Suppressor macrophage treated with lipopolysaccharide for 4 hours (primary cell): ENCODE measurements at places on chromosomes 13 and 19.

DNA sequence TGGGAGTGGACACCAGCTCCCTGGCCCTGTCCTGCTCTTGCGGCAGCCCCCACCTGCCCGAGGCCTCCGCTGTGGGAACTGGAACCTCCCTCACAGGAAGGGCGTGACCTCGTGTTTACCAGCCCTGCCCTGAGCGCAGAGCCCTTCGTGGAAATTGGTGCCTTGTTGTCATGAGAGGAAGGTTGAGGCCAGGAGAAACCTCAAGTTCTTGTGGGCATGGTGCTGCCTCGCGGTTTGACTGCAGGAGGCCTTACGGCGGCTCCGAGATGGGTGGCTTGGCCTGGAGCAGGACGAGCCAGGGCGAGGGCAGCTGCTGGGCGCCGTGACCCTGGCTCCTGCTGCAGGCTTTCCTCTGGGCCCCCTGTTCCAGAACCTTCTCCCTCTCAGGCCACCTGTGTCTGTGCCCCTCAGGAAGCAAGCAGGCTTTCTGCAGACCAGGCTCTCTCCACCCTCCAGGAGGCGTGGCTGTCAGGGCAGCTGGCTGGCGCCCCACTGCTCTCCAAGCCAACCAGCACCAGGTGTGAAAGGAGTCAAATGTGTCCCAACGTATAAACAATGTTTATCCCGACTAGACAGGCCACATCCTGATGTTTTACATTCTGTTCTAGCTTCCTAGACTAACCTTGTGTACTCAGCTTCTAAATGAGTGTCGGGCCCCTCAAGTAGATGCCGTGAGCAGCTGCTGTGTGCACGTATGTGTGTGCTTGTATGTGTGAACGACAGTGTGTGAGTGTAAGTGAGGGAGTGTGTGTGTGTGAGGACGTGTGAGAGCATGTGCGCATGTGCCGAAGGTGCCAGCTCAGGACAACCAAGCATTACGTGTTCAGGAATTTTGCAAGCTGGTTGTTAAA, 10.4 kb upstream of the RASA3 start:
- DNase-seq = peak; percentile 26

DNA sequence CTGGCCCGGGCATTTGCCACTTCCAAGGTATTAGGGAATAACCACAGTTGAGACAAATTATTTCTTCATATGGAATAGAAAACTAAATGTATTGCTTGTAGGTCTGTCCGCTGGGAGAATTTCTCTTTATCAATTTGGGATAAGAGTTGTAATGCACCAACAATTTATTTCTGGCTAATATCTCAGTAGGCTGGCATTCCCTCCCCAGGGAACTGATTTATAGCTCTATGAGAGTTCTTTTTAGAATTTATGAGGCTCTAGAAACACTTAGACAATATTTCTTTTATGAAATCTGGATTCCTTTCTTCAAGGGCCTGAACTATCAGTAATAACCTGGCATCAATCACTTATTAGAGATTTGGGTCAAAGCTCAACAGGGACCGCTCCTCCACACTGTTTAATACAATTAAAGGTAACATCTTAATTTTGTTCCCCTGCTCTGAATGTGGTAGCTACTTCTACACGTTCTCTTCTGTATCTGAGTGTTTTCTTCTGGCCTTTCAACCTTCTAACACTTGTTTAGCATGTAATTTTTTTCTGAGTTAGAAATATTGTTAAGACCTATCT, 857.4 kb upstream of the PRR20A start:
- DNase-seq = no peak

DNA sequence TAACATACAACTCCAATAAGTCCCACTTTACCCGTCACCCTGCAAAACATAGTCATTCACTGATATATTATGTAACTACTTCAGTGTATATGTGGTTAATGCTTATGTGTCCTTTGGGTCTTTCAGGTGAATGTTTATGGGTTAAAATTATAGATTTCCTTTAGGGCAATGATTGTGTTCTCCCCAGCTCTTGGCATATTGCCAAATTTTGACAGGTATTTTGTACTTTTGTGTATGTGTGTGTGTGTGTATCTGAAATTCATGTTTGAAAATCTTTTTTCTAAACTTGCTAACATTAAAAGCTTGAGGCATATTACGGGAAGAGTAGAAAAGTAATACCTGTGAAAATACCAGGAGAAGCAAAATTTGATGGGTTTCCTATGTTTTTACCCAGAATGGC, 8.2 kb downstream of the CDK8 start:
- DNase-seq = no peak

GRCh38 chr13:47166336-47166735, 269.5 kb upstream of the HTR2A start:
- DNase-seq = no peak

- no peak for DNase-seq
Observed at GRCh38 chr19:5515737-5516136, 52.0 kb downstream of the TINCR start.

GRCh38 chr13:46994492-46994891, 97.6 kb upstream of the HTR2A start:
- DNase-seq = no peak

DNA sequence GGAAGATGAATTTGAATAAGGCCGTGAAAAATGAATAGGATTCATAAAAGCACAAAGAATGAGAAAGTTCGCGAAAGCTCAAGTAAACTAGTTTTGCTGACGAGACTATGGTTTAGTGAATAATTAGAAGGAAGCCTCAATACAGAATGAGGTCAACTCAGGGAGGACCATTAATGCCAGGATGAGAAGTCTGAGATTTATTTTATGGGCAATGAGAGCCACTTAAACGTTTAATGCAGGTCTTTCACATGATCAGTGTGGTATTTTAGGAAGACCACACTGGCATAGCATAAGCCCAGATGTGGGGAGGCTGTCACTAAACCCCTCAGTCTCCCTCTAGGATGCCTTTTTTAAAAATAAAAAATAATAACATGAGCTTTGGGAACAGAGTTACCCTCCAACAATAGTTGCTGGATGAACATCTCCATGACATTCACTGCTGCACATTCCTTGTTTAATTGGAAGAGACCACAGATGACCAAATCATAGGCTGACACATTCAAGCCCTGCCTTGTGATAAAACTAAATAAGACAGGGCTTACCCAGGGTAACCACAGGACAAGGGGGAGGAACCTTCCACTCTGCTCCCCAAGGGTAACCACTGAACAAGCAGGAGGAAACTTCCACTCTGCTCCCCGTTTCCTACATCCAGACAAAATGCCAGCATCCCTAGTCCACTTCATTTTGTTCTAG, 43.6 kb upstream of the LSM14A start:
- DNase-seq = no peak

DNA sequence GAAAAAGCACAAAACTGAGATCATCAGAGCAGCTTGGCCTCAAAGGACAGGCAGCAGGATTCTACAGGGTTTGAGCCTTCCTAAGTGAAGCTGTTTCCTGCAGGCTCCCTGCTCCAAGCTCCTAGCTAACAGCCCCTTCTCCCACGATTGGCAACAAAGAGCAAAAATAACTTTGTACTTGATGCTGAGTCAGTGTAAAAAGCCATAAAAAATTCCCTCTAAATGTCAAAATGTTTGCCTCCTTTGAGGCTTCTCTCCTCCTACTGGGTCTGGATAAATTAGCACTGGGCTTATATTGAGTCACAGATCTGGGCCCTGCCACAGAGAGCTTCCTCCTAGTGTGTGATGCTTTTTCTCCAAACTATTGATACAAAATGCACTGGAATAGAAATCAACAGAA, 153.3 kb downstream of the TNFRSF19 start:
- DNase-seq = no peak

GRCh38 chr13:86269511-86269910, 470.3 kb upstream of the SLITRK6 start:
- DNase-seq = no peak

- no peak for DNase-seq
Observed at GRCh38 chr13:94030415-94031119, 448.9 kb downstream of the DCT start.

DNA sequence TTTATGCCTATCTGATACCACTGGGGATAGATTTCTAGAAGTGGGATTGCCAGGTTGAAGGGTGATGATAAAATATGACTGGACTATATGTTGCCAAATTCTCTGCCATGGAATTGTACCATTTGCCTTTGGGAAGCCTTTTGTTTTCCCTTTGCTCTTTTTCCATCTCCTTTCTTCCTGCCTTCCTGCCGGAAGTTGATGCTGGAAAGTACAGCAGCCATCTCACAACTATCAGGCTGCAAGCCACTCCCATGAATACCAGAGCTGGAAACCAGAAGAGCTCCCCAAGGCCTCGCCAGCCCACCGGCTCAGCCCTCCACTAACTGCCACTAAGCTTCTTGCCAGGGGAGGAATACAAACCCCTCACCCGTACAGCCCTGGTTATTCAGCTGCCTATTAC, 29.7 kb downstream of the ZIC5 start:
- DNase-seq = no peak

DNA sequence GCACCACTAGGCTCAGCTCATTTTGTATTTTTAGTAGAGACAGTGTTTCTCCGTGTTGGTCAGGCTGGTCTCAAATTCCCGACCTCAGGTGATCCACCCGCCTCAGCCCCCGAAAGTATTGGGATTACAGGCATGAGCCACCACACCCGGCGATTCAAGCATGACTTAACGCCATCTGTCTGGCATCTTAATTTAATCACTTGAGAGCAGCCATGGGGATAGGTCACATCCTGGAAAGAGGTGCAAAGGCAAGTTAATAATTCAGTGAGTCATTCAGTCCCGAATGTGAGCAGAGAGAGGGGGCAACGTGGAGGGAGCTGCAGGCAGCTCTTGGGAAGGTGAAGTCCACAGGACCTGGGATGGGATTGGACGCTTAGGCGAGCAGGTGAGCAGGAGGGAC, 31.7 kb upstream of the USP29 start:
- DNase-seq = no peak

DNA sequence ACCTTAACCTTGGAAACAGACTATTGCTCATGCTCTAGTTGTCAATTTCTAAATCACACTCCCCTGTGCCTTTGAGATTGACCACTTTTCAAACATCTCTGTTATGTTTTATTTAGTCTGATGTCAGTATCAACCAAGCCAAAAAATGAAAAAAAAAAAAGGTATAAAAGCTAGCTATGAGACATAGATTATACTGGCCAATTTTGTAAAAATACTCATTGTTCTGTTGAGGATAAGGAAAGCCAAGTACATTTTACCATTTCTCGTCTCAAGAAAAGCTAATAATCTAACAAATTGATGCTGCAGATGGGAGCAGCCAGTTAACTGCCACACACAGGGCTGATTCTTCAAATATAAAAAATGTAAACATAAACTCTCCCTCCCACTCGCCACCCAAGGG, 572.6 kb upstream of the KLF12 start:
- no peak for DNase-seq

GRCh38 chr19:29843180-29844051, 31.6 kb downstream of the CCNE1 start:
- DNase-seq = peak; percentile 35

- DNase-seq = no peak
Observed at GRCh38 chr13:109645831-109646230, 140.6 kb downstream of the IRS2 start.

DNA sequence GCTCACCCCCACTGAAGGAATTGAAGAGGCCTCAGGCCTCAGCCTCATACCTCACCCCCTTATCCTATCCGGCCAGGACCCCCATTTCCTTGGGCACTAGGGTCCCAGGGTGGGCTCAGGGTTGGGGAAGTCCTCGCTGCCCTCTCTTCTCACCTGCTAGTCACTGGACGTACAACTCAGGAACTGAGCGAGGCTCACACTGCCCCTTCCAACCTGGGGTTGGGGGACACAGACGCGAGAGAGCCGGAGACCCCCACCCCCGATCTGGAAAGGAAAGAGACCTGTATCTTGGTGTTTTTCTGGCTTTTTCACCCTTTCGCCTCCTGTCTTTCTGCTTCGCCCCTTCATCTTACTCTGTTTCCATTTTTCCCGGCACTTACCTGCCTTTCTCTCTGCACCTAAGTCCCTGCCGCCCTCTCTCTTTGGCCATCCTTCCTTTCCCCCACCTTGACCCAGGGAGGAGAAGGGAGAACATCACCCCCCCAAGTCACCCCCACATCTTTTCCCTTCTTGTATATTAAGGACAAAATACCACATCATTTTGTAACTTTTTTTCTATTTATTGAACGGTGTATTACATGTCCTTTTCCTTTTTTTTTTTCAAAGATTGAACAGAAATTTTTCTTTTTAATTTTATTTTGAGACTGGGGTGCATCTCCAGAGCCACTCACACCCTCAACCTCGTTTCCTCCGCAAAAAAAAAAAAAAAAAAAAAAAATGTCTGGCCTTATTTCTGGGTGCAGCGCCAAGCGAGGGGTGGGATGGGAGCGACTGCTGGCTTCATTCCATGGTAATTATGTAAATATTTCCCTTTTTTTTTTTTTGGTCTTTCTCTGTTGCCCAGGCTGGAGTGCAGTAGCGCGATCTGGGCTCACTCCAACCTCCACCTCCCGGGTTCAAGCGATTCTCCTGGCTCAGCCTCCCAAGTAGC, 36.6 kb downstream of the ZSWIM4 start:
- DNase-seq = no peak

- no peak for DNase-seq
Observed at GRCh38 chr13:21071015-21071414, 9.6 kb upstream of the LATS2 start.

- DNase-seq = no peak
Observed at GRCh38 chr13:100944791-100945345, 270.3 kb upstream of the TMTC4 start.
